Cortex of kidney (tissue), 1 donor: ENCODE measurements at places on chromosomes 5 and 9.

GRCh38 chr5:146697211-146697610 is 181.2 kb upstream of the GPR151 start:
- DNase-seq = no peak

DNA sequence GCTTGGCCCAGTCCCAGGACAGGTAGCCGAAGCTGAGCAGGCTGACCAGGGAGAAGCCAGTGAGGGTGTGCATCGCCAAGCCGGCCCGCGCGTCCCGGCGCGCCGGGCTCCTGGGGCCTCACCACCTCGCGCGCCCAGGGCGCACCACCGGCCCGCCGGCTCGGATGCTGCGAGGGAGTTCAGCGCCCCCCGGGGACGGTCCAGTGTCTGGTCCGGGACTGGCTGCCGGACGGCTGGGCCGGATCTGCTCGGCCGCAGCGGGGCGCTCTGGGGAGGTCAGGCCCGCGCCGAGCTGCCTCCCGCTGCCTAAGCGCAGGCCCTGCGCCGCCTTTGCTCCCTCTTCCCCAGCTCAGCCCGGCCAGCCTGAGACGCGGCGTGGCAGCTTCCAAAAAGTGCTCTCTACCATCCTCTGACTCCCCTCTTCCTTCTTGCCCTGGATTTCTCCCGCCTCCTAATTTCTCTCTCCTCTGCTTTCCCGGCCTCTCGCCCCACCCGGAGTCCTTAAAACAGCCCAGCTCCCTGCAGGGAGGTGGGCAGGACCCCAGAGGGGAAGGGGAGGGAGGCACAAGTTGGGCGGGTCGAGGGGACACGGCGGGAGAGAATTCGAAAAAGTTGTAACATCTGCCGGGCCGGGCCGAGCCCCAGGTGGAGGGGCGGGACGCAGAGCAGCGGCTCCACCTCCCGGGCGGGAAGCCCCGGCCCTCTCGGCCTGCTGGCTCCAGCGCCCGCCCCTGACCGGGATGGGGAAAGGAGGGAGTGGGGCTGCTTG is at the start of gene ARSI:
Gene ARSI, minus strand, starts transcription at position 605 of the 769 bp plus-strand sequence. Its CDS starts 532 bp downstream, at position 73.
- DNase-seq = no peak

GRCh38 chr5:173888473-173889131 is 453 bp downstream of the CPEB4 start:
- DNase-seq = no peak

DNA sequence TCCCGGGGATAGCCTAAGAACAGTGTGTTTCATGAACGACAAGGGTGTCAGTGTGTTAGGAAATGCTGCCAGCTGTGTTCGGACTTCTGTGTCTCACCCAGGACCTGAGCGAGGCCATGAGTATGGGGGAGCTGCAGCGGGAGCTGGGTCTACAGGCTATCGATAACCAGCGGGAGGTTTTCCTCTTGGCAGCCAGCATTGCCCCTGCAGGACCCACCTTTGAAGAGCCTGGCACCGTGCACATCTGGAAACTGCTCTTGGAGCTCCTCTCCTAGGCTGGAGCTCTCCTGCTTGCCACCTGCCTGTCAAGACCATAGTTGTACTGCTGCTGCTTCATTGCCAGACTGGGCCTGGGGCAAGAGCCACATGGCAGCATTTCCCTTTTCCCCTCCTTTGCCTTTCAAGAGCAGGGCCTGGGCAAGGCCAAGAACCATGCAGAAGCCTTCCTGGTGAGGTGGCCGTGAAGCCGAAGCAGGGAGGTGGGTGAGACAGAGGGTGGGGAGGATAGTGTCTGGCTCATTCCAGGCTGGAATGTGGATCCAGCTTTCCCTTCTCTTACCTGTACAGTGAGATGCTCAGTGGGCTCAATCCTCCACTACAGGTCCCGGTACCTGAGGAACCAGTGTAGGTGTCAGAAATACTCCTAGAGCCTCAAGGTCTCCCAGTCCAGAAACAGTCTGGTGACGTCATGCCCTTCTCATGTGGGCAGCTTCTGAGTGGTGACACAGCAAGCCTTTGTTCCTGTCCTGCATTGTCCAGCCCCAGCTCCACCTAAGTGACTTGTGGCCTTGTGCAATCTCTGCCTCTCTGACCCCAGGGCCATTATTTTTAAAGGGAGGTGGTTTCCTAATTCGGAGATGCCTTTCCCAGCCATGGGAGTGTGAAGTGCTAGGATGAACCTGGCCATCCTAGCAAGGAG is 6.6 kb downstream of the ARL10 start:
- no peak for DNase-seq

DNA sequence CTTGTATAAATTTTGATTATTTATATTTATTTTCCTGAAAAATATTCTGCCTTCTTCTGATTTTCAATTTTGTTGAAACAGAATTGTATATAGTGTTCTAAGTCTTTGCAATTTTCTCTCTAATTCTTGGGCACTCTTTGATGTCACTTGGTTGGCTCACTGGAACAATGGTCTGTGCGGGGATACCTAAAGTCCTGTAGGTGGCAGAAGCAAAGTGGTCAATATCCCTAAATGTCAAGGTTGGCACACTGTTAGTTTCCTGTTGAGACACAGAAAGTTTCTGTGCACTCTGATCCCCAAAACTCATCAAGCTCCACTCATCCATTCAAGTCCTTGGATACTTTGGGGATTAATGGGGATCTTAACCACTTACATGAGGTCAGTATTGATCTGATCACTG is 480.8 kb upstream of the CCNG1 start:
- DNase-seq = no peak

DNA sequence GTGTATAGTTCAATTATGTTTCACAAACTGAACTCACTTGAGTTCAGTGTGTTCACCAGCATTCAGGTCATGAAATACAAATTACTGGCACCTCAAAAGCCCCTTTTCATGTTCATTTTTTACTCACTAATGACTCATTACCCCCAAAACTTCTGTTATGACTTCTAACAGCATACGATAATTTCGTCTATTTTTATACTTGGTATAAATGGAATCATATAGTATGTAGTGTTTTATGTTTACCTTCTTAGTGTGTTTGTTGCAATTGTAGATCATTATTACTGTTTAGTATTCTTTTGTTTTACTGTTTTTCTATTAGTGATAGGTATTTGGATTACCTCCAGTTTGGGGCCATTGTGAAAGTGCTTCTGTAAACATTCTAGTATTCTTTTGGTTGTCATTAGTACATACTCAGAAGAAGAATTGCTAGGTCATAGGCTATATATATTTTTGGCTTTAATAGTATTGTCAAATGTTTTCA is 33.4 kb downstream of the DDX4 start:
- DNase-seq = no peak

DNA sequence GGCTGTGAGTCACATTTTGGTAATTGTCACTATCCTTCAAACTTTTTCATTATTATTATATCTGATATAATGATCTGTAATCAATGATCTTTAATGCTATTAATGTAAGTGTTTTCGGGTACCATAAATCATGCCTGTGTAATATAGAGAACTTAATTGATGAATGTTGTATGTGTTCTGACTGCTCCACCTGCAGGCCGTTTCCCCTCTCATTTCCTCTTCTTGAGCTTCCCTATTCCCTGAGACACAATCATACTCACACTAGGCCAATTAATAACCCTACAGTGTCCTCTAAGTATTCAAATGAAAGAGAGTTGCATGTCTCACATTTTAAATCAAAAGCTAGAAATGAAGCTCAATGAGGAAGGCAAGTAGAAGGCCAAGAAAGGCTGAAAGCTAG is 420.9 kb upstream of the SGCD start:
- DNase-seq = no peak

GRCh38 chr5:138603249-138603920 is 28.2 kb upstream of the HSPA9 start:
- no peak for DNase-seq

GRCh38 chr9:28750136-28750535 is 1176.9 kb upstream of the C9orf72 start:
- DNase-seq = no peak

- no peak for DNase-seq
Observed at GRCh38 chr5:63263411-63263810, 684.8 kb downstream of the LRRC70 start.

DNA sequence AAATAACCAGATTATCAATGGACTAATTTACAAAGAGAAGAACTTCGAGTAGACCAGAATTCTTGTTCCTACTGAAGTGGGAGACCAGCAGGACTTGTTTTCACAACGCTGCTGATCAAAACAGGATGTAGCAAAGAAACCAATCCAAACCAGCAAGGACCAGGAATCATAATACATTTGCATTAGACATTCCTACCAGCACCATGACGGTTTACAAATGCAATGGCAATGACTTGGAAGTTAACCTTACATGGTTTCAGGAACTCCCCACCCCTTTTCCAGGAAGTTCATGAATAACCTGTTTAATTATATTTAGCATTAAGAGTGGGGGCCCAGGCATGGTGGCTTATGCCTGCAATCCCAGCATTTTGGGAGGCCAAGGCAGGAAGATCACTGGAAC is 100.0 kb downstream of the LPAR1 start:
- no peak for DNase-seq

DNA sequence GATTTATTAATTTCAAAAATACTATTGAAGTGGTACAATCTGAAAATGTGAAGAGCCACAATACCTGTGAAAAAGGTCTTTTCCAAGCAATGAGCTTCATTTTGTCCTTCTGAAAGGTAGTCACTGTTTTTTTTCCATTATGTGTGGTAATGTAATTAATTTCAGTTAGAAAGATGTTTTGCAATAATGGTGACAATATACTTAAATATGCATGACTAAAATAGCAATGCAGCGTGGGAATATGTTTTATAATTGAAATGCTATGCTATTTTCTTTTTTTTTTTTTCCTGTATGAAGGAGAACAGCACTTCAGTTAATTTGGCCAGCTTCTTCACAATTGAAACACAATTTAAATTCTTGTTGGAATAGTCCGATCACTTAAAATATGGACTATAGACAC is 41.9 kb downstream of the NPR3 start:
- DNase-seq = no peak

GRCh38 chr5:95797301-95797700 is 25.2 kb downstream of the GLRX start:
- DNase-seq = no peak

DNA sequence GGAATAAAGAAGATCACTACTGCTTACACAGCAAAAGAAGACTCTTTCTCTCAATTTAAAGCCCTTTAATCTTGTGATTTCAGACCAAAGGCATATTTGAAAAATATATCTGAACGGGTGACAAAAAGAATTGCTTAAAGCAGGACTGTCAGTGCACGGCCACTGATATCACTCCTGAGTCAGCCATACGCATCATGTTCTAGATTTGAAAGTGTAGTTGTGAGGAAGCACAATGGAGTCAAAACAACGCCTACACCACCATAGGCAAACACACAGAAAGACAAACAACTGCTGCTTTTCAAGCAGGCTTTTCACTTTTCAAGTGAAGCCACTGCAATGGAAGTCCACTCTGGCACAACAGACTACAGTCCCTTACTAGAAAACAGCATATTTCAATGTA is 141.7 kb downstream of the AUH start:
- DNase-seq = no peak

GRCh38 chr5:77076961-77077828 is 9.9 kb downstream of the ZBED3 start:
- no peak for DNase-seq

DNA sequence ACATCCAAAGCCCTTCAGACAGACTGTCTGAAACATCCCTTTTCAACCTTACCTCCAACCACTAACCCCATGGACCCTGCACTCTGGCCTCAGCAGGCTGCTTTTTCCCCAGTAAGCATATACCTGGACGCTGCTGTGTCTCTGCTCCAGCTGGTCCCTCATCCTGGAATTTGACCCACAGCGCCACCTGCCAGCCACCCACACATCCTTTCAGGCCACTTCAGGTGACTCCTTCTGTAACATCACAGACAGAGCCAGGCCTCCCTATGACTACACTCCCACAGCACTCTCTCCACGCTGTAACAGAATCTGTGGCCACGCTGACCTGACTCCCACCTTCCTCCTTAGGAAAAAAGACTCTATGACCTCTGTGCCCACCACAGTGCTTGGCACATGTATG is 3.4 kb downstream of the MGAT1 start:
- DNase-seq = no peak

DNA sequence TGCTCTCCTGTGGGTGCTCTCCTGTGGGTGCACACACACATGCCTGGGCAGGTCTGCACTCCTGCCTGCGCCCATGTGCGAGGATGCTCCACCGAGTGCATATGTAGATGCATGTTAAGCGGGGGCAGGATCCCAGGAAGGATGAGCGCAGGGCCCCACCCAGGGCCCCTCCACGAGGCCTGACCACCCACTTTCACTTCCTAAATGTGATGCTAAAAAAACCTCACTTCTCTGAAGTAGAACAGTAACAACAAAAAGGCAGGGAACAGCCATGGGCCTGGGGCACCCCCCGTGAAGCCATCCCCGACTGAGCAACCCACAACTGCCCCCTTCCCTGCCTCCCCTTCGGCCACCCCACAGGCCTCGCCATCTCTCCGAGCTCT is 48.2 kb upstream of the SARDH start:
- no peak for DNase-seq

DNA sequence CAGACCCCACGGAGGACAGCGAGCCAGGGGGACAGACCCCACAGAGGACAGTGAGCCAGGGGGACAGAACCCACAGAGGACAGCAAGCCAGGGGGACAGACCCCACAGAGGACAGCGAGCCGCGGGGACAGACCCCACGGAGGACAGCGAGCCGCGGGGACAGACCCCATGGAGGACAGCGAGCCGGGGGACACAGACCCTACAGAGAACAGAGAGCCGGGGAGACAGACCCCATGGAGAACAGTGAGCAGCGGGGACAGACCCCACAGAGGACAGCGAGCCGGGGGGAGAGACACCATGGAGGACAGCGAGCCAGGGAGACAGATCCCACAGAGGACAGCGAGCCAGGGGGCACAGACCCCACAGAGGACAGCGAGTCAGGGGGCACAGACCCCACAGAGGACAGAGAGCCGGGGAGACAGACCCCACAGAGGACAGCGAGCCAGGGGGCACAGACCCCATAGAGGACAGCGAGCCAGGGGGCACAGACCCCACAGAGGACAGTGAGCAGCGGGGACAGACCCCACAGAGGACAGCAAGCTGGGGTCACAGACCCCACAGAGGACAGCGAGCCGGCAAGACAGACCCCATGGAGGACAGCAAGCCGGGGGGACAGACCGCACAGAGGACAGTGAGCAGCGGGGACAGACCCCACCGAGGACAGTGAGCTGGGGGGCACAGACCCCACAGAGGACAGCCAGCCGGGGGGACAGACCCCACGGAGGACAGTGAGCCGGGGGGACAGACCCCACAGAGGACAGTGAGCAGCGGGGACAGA is 4.4 kb upstream of the ZDHHC11 start:
- no peak for DNase-seq

- DNase-seq = no peak
Observed at GRCh38 chr9:76490249-76490990, 31.4 kb downstream of the GCNT1 start.
